Activated CD8-positive, alpha-beta memory T cell treated with anti-CD3 and anti-CD28 coated beads, Interleukin-2, amount 50 U/mL, for 4 hours (primary cell): ENCODE measurements at places on chromosomes 7 and 10.
A peak's percentile ranks its signal among the peaks of the same experiment; 100 is the strongest.

DNA sequence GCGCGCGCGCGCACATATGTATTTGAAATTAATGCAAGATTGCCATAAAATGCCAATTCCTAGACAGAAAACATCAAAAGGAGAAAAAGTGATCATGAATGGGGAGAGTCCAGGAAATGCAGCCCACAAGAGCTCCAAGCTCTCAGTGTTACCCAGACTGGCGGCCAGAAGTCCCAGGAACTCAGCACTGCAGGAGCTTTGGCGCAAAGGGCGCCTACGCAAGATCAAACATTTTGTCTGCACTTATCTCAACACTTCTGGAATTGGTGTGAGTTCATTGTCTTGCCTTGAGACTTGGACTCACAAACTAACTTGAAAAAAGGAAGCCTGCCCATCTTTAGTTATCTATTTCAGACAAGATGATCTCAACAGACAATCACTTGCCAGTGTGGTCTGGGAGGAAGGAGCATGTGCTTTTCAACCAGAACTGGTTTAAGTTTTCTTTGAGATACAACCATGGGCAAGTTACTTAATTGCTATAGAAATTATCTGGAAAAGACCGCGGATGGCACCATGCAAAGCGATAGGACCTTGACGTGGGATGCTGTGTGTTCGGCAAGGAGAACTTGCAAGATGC, 77.2 kb downstream of the KIAA1549 start:
- no peak for DNase-seq

GRCh38 chr10:132132421-132132841, 54.3 kb upstream of the DPYSL4 start:
- no peak for DNase-seq

DNA sequence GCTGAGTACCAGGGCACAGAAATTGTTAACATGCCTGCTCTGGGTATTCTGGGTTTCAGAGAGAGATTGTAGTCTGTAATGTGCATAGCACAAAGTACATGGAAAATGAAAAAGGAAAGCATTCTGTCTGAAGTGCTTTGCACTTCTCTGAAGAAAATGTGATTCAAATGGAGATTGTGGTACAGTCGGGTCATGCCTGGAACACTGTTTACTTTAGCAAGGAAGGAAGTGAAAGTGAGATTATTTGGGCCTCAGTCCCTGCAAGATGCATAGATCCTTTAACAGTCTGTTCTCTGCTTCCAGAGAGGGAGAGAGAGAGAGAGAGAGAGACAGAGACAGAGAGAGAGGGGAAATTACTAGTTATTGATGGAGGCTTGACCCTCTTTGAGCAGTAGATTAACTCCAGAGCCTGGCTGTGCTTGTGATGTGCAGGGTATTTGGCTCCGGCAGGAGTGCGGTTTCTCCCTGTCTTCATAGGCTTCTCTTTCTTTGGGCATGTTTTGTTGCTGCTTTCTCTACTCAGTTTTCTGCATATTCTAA, 5.4 kb downstream of the VWC2 start:
- no peak for DNase-seq

- no peak for DNase-seq
These were observed 139.6 kb upstream of the LRGUK start for GRCh38 chr7:133987582-133987981.

DNA sequence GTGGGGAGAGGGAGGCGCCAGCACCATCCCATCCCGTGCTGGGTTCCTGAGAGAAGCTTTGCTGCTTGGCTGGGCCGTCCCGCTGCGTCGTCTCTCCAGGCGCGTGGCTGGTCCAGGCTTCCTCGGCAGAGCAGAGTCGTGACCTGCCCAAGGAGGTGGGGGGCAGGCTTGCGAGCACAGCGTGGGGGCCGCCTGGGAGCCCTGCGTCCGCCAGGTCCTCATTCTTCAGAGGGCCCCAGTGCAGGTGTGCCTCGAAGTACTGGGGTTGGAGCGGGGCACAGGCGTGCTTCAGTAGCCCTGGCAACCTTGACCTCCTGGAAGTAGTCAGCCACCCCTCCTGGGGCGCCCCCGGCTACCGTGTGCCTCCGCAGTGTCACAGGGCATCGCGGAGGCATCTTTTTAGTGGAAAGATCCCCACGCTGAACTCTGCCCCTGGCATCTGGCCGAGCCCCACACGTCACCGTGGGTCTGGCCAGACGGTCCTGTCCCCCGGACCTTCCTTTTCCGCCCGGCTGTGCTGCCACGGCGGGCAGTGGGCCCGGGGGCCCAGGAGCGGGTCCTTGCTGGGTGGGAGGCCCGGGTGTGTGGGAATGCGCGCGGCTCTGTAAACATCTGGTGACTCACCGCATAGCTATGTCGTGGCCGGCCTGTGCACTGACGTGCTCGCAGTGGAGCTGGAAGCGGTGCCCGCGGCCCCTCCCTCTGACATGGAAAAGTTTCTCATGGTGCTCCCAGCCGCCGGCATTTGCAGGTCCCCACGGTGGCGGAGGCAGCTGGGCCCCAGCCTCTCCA, 6.4 kb downstream of the MAFK start:
- DNase-seq = peak; percentile 16

GRCh38 chr7:45596665-45597095, 22.5 kb downstream of the ADCY1 start:
- no peak for DNase-seq

DNA sequence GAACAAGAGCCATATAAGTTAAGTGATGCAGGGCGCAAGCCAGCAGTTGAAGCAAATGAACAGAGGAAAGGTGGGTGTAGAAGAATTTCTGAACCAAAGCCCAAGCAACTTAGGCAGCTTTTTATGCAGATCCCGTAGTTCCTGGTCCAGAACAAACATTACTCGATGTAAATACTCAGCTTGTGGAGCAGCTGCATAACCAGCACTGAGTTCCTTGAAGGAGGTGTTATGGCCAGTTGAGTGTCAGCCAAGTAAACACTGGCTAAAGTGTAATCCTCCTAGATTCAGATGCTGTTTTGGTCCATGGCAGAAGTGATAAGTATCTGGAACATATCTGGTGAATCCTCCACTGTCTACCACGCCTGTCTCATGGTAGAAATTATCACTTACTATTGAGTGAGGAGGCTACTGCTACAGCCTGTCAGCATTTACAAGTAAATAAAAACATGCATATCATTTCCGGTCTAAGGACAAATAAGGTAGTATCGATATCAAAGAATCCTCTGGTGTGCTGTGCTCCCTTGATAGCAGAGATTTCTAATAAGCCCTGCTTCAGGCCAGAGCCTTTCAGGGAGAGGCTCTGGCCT, 213.9 kb downstream of the DYNC1I1 start:
- no peak for DNase-seq

DNA sequence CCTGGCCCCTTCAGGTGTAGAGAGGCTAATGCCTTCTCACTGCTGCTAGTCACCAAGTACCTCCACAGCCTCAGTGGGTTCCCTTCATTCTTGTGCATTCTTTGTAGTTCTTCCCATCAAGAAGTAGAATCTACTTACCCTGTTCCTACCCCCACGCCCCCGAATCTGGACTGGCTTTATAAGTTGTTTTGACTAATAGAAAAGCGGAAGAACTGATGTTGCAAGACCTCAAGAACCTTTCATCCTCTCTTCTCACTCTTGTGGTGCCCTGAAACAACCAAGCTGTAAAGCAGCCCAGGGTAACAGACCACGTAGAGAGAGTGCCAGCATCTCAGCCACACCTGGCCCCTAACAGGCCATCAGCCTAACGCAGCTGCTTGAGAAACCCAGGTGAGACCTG, 23.2 kb upstream of the LAMB1 start:
- DNase-seq = no peak

GRCh38 chr10:87847550-87847949, 15.8 kb downstream of the KLLN start:
- no peak for DNase-seq

DNA sequence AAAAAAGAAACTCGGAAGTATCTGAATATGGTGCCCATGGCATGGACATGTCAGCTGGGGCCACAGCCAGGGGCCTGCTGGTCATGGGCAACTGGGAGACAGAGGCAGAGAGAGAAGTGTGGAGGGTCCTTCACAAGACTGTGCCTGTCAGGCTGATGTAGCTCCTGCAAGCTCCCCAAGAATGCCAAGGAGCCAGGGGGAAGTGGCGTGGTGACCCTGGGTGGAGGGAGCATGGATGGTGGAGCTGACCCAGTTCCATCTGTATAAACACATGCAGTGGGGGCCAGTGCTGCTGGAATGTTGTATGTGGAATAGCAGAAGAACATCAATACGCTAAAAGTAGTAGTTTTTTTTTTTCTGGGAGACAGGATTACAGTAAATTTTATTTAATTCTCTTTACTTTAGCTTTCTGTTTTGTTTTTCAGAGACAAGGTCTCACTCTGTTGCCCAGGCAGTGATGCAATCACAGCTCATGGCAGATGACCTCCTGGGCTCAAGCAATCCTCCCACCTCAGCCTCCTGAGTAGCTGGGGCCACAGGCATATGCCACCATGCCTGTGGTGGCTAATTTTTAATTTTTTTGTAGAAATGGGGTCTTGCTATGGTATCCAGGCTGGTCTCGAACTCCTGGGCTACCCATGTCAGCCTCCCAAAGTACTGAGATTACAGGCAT, 10.5 kb upstream of the ZMIZ2 start:
- no peak for DNase-seq

GRCh38 chr7:7731732-7732131, 13.3 kb upstream of the RPA3 start:
- no peak for DNase-seq

DNA sequence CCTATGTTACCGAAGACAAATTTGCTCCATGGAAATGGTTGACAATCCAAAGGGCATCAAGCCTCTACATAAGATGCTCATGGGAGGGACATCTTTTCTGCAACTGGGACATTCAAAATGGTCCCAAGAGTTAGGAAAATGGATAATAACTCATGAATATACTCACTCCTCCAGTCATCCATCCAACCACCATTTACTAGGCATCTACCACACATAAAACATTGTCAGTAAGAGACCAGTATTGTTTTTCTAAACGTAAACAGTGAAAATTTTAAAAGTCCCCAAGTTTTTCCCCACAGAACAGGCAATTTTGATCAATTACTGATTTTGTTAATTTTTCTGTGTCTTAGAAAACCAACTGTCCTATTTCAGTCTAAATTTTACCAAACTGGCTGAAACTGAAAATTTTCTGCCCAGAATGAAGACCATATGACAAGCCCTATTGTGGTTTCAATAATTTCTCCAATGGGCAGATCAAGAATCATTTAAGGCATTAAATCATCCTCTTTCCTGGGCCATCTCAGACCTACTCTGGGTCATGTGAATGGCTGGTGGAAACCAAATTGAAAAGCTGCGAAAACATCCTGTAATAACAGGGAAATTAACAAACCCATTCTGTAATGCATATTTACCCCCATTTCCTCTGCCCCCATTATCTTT, 24.2 kb downstream of the PIK3AP1 start:
- DNase-seq = no peak

- DNase-seq = no peak
These were observed 54.5 kb downstream of the FRMD4A start for GRCh38 chr10:14276210-14276609.

DNA sequence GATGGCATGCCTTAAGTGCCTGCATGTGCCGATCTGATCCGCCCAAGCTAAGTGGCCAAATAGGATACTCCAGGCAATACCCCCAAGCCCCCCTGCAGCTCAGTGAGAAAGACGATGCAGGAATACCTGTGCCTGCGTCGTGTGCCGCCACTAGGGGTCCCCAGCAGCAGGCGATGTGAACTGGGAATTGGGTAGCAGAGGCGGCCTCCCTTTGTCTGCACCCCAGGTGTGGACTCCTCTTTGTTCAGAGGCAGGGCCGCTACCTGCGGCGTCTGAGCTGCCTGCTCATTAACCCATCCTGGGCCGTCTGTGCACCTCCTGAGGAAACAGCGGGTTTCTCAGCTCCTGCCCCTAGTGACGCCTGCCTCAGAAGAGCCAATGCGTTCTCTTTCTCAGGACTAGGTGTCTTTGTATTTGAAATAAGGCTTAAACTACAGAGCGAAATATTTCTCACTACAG, 4.8 kb upstream of the CHN2 start:
- DNase-seq = peak; percentile 69

GRCh38 chr10:1571587-1572237, 165.6 kb downstream of the ADARB2 start:
- no peak for DNase-seq

GRCh38 chr7:129948338-129948737, 4.4 kb downstream of the UBE2H start:
- DNase-seq = no peak

DNA sequence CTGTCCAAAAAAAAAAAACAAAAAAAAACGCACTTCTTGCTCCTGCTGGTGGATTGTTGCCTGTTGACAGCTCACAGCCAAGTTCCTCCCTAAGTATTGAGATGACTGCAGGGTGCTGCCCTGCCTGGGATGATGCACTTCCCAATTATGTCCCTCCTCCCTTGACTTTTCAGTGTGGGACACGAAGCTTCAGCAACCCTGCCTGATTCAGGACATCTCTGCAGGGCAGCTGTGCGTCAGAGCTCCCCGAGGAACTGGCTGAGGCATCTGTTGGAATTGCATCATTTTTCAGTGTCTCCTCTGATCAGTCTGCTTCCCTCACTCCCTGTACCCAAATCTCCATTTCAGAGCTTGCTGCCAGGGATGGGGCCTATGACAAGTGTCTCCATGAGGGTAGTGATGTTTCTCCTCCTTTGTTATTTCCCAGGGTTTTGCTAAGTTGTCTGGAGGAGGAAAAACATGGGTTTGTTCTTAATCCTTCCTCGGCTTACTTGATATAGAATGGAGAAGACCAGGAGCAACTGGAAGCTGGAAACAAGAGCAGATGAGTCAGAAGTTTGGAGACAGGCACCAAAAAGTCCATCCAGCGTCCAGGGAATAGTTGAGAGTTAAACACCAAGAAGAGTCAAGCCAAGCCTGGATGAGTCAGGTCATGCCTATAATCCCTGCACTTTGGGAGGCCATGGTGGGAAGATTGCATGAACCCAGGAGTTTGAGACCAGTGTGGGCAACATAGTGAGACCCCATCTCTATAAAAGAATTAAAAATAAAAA, 355.1 kb downstream of the GALNT17 start:
- no peak for DNase-seq

- DNase-seq = no peak
These were observed 24.4 kb downstream of the GNG11 start for GRCh38 chr7:93945756-93946535.

- no peak for DNase-seq
These were observed 15.2 kb downstream of the CAMK1D start for GRCh38 chr10:12364559-12364958.

GRCh38 chr10:23367896-23368595, 23.4 kb upstream of the C10orf67 start:
- DNase-seq = no peak

- no peak for DNase-seq
These were observed 25.5 kb downstream of the TSPAN13 start for GRCh38 chr7:16779051-16779450.
